H54 (cell line): ENCODE measurements at places on chromosomes 4 and X.

DNA sequence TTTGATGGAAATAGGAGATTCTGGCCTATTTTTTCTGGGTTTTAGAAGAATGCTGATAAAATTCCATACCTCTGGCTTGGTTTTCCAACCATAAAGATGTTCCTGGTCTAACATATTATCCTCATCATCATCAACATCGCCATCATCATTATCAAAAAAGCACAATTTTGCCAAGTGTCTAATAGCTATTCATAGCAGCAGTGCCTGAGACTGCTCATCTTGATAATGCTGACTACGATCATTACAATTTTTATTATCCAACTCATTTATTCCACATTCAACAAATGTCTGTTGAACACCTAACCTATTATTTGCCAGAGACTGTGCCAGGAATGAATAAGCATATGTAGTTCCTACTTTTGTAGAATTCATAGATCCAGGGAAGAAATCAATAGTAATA lies 303.5 kb upstream of the GATB start:
- no peak for DNase-seq

DNA sequence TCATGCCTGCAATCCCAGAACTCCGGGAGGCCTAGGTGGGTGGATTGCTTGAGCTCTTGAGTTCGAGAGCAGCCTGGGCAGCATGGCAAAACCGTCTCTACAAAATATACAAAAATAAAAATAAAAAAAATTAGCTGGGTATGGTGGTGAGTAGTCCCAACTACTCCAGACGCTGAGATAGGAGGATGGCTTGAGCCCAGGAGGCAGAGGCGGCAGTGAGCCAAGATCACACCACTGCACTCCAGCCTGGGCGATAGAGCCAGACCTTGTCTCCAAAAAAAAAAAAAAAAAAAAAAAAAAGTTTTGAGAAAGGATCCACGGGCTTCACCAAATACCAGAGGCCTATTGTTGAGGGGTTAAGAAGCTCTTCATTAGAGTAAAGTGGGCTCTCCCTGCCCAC lies 8.0 kb downstream of the SUPT20HL2 start:
- DNase-seq, result no peak

- no peak for DNase-seq
These were observed 1.6 kb downstream of the NHS start for GRCh38 chrX:17376431-17377077.

DNA sequence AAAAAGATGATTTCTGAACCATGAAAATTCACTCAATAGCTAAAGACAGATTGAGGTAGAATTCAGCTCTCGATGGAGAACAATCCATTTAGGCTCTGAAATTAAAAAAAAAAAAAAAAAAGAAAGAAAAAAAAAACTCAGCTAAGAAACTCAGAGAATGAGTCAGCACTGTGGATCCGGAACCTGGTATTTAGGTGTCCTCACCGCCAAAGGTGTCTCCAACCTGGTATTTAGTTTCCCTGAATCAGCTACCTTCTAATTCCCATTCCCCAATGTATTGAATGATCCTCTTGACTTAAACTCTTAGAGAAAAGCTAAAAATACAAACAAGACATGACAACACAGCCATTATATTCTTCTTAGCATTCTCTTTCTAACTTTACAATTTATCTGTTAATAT lies 150.3 kb upstream of the RASGEF1B start:
- no peak for DNase-seq

DNA sequence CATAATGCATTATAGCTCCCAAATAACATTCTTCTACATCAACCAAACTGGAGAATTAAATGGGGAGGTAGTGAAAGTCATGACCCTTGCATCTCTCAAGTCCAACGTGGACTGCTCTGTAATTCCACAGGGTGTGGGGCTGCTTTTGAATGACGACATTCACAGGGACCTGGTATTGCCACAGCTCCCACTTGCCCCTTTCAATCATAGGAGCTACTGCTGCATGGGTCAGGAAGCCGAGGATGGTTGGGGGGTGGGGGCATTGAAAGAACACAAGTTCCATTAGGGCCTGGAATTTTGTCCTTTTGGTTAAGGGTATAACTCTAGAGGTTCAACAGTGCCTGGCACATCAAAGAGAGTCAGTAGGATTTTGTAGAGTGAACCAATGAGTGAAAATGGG lies 7.4 kb upstream of the CT55 start:
- DNase-seq, result no peak

- DNase-seq, result peak; percentile 33
These were observed 12.2 kb upstream of the MCF2 start for GRCh38 chrX:139720136-139720535.

GRCh38 chr4:182671749-182672148 lies 245.4 kb downstream of the DCTD start:
- DNase-seq, result no peak

GRCh38 chrX:101220662-101221260 lies 1.2 kb downstream of the DRP2 start:
- DNase-seq, result no peak

- no peak for DNase-seq
These were observed 11.0 kb downstream of the LHFPL1 start for GRCh38 chrX:112668476-112669409.

DNA sequence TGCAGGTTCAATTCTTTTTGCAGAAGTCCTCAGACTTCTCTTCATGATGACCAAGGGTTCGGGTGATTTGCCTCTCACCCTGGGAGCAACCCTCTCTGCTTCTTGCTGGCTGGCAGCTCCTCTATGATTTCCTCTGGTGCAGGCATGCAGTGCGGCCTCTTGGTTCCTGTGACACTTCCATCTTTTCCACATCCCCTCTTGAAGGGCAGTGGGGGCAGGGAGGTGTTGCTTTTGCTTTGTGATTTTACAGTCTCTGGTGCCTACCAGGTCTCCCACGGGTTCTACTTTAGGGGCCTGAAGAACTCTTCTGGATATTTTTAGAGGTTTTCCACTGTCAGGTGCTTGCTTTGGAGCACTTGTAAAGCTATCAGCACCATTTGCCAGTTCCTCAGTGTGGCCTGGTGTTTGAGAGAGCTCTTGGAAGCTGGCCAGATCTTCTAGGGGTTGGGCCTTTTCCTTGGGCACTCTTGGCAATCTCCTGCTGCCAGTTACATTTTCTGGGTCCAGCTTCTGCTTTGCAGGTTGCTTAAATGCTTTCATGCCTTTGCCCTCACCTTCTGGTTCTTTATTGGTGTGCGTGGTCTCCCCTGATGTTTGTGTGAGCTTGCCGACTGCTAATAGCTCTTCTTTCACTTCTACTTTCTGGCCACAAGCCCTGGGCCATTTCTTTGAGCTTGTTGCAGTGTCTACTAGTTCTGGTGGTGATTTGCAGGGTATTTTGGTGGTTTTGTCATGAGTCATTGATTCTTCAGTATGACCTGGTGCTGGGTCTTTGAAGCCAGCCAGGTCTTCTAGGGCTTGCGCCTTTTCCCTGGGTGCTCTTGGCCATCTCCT lies 11.5 kb upstream of the CHST7 start:
- DNase-seq, result no peak

DNA sequence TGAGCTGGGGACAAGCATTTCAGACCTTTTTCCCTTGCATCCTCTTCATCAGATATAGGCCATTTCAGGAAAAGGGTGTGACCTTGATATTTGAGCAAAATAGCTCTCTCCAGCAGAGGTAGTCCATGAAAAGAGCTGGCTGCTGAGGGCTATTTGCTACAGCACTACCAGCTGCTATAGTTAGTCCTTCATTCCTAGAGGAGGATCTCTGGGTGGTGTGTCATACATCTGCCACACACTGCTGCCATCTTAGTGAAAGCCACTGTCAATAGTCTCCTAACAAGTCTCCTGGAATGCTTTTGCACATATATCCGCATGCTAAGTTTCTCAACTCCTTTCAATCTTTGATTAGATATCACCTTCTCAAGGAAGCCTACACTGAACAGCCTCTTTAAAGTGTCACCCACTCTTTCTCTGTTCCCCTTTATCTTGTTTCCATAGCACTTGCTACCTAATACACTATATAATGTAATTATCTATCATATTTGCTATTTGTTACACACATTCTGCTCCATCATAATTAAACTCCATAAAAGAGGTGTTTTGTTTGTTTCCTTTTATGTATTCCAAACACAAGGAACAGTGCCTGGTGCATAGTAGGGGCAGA lies 131.9 kb downstream of the TBC1D19 start:
- no peak for DNase-seq

DNA sequence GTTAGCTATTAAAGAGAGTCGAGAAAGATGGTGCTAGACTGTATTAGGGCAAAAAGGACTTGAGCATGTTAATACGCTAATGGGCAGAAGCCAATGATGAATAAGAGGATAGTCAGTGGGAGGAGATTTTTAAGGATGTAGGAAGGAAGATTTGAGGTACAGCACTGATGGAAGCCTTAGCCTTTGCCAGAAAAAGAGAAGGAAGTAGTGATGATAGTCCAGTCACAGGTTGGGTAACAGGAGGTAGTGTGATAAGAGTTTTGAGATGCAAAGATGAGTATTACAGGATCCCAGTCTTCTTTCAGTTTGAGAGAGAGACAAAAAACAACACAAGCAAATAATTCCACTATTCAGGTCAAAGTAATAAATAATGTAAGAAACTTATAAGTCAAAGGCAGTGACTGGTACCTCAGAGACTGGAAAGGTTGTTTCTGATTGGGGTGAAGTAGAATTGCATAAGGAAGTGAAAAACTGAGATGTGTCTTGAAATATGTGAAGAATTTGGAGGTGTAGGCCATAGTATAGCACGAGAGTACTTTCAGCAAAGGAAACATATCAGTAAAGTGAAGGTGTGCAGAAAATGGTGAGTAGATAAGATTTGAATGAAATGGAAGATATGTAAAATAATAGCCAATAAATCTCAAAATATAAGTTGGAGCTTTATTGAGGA lies 22.1 kb upstream of the NDNF start:
- DNase-seq, result no peak

- DNase-seq, result no peak
These were observed 3.0 kb upstream of the CLNK start for GRCh38 chr4:10687526-10687925.

DNA sequence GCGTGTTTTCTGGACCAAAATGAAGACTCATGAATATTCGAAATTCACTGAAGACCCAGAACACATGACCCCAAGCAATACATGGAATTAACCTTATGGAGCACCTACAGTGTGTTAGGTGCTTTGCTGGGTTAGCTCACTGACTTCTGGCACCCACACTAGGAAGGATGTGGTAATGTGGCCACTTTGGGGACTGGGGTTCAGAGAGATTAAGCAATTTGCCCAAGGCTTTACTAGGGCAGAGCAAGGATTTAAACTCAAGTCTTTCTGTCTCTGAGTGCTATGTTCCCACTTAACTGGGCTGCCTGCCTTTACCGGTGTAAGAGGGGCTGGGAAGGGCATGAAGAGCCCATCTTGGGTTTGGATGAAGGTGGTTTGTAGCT lies 162.0 kb upstream of the ATP6AP2 start:
- DNase-seq, result no peak

DNA sequence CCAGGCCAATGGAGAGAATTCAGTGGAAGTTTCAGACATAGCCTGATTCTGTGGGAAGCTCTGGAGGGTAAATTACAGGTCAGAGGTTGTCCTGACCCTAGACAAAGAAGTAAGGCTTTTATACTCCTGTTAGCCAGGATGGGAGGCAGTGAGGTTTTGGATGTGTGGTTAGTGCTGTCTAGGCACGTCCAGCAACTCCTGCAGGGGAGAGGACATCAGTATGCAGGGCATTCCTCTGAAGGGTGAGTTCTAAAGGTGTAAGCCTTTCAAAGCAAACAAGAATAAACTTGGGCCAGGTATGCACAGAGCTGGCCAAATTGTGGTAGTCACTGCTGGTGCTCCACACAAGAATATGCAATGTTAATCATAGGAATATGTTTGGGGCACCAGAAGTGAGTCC lies 562.5 kb downstream of the CCSER1 start:
- DNase-seq, result no peak

GRCh38 chrX:11781734-11782370 lies 23.8 kb downstream of the MSL3 start:
- DNase-seq, result no peak

DNA sequence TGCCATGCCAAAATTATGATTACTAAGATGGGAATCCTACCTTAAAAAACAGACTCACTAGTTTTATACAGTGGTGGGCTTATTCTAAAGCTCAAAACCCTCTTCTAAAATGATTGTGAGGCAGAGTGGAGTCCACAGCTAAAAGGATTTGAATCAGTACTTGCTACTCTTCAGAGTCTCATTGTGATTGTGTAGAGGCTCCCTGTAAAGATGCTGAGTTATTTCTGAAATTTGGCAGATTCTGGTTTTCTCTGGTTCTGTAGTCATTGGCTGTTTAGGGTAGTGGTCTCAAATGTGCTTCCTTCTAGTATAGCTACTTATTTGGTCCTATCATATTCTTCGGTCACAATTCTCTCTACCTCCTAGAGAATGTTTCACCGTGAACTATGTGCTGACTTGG lies 104.1 kb downstream of the FBXW7 start:
- DNase-seq, result no peak

DNA sequence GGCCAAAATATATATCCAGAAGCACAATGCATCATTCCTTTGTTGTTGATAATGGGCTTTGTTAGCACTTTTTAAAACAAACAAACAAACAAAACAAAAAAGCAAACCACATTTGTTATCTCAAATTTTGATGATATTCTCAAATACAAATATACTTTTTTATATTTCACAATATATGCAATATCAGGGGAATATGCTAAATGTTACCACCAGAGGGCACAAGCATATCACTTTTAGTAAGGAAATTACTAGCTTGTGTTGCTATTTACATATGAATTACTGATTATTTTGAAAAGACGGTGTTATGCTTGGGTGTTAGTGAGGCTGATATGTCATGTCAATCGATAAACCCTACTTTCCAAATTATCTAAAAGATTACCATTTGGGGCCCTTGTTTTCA lies 29.1 kb downstream of the RIPPLY1 start:
- no peak for DNase-seq

GRCh38 chr4:107404591-107405300 lies 315.3 kb downstream of the PAPSS1 start:
- no peak for DNase-seq

GRCh38 chrX:39614680-39614998 lies 483.1 kb downstream of the BCOR start:
- no peak for DNase-seq

DNA sequence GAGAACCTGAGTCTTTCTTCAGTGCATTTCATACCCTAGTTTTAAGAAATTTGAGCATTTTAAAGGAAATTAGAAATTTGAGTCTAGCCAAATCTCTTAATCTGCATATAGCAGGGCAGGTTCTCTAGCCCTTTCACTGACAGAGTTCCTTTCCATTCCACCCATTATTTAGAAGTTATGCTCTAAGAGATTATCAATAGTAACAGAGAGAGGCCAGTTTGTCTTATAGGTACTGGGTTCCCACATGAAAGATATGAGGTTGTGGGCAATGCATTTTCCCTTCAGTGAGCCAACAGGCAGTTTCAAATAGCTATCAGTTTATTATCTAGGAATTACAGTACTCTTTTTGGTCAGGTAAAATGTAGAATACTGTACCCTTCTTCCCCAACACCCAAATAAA lies 7.3 kb upstream of the GALNT7 start:
- DNase-seq, result no peak

DNA sequence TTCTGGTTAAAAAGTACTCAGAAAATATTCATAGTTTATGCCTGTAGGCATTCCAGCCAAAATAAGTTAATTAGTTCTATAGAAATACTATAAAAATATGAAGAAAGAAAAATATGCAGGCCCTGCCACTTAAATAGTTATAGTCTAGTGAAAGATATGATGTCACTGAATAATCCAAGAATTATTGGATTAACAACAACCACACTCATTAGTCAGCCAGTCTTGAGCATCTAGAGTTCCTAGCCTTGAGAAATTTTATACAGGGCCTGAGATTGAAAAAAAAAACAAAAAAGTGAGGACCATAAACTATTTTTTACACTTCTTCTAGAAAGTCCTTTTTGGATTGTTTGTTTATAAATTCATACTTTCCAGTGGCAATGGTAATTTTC lies 823.0 kb downstream of the FAT4 start:
- no peak for DNase-seq

- DNase-seq, result no peak
These were observed 31.2 kb downstream of the USP38 start for GRCh38 chr4:143215873-143216272.
